ENCODE measurements at places on chromosomes 3 and 15.

- DNase-seq, result no peak
Measured at GRCh38 chr15:43168192-43169107, 16.8 kb upstream of the CCNDBP1 start.

DNA sequence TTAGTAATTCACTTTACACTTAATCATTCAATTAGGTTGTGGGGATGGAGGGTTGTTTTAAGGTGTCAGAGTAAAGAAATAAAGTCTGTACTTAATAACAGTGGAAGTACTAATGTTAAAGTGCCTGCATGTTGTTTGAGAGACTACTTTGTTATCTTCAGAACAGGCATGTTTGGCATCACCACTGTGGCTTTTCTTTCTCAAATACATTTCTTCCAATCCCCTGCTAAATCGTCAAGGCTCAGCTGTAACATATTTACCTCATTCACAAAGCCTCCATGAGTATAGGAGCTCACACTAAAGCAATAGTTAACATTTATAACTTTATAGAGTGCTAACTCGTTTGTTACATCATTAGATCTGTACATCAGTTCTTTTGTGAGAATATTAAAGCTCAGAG is 2.6 kb downstream of the TIMMDC1 start:
- no peak for DNase-seq

GRCh38 chr15:31391687-31392671 is 65.3 kb downstream of the KLF13 start:
- DNase-seq, result peak; percentile 94

- no peak for DNase-seq
Measured at GRCh38 chr15:78397382-78397781, 40.6 kb upstream of the IREB2 start.

- DNase-seq, result no peak
Measured at GRCh38 chr15:65337436-65338070, 33.1 kb downstream of the RNU5B-1 start.

All from ascending aorta (tissue), 2 donors.